BJ (cell line): ENCODE measurements at places on chromosomes 3 and 15.

DNA sequence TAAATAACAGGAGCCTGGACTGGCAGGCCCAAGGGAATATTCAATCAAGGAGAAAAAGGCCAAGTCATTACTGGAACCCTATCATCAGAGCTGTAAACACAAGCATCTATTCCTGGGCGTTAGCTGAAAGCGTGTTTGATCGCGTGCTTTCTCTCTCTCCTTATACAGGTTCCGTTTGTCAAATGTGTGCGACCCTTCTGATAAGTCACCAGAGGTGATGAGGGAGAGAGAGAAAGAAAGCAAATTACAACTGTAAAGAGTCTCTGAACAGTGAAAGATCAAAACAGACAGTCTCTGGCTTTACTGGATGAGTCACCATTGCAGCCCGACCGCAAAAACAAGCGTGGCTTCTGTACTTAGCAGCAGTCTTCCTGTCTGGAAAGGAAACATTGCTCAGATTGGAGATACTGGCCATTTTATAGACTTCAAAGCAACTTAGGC, 39.5 kb upstream of the TPRG1 start:
- DNase-seq: peak; percentile 48

GRCh38 chr3:45792036-45792435, 4.3 kb downstream of the SLC6A20 start:
- DNase-seq: no peak

DNA sequence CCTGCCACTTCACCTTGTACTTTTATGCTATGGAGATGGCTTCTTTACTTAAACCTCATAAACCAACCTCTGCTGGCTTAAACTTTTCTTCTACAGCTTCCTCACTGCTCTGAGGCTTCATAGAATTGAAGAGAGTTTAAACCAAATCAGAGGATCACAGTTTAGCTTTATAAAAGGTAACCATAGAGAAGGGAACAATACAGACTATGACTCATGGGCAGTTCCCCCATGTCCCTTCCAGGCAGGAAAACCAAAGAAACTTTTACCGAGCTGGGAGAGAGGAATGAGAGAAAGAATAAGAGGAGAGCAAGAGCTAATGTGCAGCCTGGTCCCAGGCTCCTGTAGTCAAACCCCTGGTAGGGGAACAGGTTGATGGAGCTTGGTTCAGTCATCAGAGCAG, 53.9 kb upstream of the NEDD4 start:
- no peak for DNase-seq

- DNase-seq: no peak
These were observed 335.2 kb upstream of the MCTP2 start for GRCh38 chr15:93895976-93896770.

DNA sequence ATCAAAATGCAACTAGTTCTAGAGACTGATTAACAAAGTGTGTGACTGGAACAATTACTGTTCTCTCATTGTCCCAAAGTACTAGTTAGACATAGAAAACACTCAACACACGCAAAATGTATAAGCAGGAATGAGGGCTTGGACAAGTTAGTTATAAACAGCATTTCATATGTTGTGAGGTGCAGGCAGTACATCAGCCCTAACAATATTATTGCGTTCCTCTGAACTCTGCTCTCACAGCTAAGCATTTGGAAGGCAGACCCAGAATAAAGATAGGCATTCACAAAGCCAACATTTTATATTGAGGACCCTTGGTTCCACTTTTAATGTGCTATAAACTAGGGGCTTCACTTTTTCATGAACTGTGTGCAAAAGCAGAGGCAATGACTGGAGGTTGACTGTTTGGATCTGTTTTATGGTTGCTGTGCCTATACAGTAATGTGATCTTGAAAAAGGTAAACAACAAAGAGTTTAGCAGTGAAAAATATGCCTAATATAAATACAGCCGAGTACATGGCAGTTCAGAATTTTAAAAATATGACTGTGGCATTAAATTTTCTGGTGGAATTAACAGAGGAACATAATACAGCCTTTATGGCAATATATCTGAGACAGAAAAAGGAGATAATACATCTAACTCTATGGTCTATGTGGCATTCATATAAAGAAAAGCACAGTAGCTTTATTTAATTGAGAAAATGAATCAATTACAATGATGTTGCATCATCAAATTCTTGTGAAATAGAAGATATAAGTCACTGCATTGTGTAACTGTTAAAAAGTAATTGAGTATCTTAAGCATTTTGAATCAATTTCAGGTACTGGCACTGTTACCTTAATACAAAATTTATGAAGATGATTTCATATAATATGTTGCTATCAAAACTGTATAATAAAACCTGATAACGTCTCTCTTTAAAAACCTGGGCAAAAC, 80.0 kb upstream of the SKOR1 start:
- no peak for DNase-seq

GRCh38 chr3:107976202-107976800, 114.5 kb downstream of the CD47 start:
- DNase-seq: no peak

DNA sequence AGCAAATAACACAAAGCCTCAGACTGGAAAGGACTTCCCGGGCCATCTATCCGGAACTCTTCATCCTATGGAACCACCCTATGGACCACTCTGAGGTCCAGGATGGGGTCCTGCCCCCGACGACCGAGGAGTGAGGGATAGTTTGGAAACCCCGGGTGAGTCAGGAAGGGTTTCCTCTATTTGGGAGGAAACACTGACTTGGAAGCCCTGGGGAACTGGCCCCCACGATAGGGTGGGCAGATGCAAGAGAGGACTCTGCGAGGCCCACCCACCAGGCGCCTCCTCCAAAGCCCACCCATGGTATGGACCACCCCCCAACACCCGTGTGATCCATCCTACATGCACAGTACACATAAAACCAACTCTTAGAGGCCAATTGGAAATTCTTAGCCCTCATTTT, 69.4 kb downstream of the CPN2 start:
- DNase-seq: no peak
